NCI-H446 treated with DMSO at 0.1 percent for 48 hours (cell line): ENCODE measurements at places on chromosomes 7 and 10.

- DNase-seq: no peak
Observed at GRCh38 chr10:27736396-27736795, 9.2 kb downstream of the MKX start.

DNA sequence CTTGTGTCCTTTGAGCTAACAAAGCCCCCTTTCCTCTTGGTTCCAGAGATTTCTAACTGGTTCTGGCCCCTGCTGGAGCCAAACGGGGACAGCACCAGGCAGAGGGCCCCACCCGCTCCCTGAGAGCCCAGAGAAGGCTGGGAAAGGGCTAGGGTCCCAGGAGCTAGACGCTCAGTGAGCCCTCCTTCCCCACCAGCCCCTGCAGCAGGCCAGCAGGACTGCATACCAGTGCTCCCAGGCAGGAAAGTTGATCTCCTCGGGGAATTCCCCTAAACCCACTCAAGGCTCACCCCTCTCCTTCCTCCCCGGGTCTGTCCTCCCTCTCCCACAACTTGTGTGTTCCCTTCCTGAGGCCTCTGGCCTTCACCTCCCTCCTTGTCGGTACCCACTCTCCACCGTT, 47.7 kb downstream of the PAX2 start:
- no peak for DNase-seq

DNA sequence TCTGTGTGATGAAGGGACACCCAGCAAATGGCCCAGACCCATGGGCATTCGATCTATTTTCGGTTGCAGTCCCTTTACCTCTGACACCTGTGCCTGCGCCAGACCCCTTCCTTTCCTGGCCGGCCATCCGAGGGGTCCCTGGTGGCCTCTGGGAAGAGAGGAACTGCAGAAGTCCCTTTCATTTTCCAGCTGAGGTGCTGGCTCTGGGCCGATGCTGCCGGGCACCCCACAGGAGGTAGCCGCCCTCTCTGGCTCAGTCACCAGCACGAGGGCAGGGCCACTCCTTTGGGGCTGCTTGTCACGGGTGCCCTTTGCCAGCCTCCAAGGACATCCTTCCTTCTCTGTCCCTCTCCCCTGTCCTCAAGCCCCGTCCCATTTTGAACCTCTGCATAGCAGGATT, 4.2 kb upstream of the ELN start:
- no peak for DNase-seq

DNA sequence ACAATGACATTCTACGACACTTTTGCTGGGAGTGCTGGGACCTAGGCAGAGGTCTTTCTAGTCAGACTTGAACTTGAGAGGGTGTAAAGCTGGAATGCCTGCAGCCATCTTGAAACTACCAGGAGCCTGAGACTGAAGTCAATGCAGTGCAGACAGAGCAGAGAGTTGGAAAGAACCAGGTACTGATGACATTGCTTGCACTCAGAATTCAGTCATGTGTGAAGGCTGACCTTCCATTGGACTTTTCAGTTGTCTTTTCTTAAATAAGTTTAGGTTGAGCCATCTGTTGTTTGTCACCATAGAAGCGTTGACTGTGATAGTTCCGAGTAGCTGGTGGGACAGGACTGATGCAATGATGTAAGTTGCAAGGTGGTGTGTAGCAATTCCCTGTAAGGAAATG, 3.1 kb upstream of the PLPP4 start:
- no peak for DNase-seq

GRCh38 chr10:125816548-125816947, 6.5 kb downstream of the UROS start:
- DNase-seq: no peak

DNA sequence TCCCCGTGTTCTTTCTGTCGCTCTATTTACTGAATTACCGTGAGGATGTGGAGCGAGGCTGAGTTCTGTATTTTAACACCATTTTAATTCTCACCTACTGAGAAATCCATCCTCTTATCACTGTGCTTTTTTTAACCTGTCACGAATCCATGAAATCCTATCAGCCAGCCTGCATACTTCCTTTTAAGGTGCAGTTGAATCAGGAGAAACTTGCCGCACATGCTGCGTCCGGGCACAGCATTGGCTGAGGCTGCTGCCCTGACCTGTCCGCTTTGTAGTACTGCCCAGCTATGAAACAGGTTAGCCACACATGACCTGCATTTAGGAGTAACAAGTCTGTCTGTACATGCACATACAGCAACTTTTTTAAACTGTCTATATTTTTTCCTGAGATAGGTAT, 82.5 kb downstream of the EGFR start:
- no peak for DNase-seq

GRCh38 chr7:140034421-140034820, 28.3 kb downstream of the PARP12 start:
- no peak for DNase-seq
